DMS79 treated with DMSO at 0.1 percent for 48 hours (cell line): ENCODE measurements at places on chromosomes 2 and 18.

- no peak for DNase-seq
These were observed 109.0 kb downstream of the STK39 start for GRCh38 chr2:168138374-168138773.

GRCh38 chr2:239467956-239468490 lies 67.2 kb upstream of the HDAC4 start:
- no peak for DNase-seq

DNA sequence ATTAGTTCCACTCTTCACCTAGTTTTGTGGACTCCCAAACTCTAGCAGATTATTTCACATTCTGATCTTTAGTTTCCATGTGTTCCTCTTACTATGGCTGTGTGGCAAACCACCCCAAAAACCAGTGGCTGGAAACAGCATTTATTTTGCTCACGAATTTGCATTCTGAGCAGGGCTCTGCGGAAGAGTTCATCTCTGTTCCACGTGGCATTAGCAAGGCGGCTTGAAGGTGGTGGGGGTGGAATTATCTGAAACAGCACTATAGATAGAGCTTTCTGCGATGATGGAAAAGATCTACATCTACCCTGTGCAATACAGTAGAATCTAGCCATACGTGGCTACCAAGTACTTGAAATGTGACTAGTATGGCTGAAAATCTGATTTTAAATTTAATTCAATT lies 5.9 kb downstream of the TWSG1 start:
- no peak for DNase-seq

DNA sequence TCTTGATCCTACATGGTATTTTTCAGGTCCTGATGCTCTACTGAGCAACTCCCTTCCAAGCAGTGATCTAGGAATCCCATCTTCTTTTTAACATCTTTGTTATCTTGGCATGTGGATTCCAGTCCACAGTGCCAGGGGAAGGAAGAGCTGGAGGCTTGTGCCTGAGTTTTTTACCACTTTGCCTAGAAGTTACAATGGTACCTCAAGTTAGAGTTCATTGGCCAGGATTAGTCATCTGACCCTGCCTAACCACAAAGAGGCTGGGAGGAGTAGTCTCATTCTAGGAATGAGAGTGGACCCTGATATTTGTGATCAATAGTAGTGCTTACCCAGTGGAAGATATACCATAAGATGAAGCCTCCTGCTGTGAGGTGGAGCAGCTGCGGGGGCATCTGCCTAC lies 109.3 kb downstream of the ADCYAP1 start:
- no peak for DNase-seq

- DNase-seq, result no peak
These were observed 17.1 kb downstream of the RAMP1 start for GRCh38 chr2:237876532-237876931.

GRCh38 chr18:9029131-9029530 lies 73.4 kb upstream of the NDUFV2 start:
- DNase-seq, result no peak

DNA sequence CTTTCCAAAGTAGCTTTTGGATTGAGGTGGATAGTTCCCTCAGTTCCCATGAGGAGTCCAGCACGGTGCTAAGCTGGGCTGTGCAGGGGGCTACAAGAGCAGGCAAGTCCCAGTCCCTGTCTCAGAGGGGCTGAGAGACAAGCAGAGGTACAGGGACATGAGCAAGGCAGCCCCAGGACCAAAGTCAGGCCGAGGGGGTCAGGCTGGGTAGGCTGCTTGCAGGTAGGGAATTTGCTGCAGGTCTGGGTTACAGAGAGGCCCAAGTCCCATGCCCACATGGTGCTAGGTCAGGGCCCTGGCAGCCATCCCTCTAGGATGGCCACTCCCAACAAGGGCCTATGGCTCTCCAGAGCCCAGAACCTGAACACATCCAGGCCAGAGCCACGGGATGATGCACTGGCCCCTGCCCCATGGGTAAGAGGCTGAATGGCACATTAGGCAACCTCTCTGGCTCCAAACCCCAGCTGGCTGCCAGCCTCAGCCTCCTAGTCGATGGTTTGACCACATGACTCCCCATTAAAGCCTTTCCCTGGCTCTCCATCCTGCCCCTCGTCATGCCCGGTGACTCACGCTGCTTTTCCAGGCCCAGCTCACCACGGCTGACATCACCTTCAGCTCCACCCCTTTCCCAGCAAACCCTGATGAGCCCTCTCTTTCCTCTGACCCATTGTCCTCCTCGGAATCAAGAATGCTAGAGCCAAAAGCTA lies 83.7 kb downstream of the SDC1 start:
- DNase-seq, result peak; percentile 31

DNA sequence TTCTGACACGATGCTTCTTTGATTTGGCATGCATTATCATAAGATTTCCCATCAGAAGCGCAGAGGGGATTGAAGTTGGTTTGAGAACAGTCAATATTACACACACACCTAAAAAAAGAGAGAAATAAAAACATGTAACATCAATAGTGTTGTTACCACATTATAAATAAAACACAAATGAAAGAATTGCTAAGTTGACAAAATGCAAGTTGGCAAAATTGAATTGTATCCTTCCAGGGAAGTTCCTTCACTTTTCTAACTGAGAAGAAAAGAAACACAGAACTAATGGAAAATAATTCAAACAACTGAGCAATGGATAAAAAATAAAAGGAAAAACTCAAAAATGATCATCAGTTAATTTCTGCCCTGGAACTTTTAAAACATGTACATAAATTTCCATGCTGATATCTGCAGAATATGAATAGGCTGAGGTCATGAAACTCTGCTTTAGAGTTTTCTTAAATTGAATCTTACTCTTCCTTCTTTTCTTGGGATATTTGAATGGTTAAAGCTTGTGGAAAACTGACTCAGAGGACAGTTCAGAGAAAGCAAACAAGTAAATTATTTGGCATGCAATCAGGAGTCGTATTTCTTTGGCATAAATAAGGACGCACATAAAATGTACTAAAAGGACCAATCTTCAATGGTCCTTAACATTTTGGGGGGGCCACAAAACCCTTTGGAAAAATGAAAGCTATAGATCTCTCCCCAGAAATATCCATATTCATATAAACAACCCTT lies 152.4 kb upstream of the CAVIN2 start:
- no peak for DNase-seq
